Fibroblast of skin of right biceps (primary cell): ENCODE measurements at places on chromosomes 1 and 21.
A peak's percentile ranks its signal among the peaks of the same experiment; 100 is the strongest.

DNA sequence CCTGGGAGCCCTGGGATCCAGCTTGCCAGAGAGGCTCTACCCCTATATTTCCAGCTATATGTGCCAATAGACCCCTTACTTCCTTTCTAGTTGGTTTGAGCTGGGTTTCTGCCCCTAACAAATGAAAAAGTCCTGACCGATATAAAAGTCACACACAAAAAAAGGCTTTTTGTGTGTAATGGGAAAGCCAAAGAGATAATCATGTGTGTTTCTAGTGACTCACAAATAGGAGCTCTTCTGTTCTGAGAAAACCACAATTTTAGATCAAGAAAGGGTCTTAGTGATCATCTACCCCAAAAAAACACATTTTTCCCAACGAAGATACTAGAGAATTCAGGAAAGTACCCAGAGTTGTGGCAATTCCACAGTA is 23.0 kb upstream of the PLEKHA6 start:
- DNase-seq = no peak

DNA sequence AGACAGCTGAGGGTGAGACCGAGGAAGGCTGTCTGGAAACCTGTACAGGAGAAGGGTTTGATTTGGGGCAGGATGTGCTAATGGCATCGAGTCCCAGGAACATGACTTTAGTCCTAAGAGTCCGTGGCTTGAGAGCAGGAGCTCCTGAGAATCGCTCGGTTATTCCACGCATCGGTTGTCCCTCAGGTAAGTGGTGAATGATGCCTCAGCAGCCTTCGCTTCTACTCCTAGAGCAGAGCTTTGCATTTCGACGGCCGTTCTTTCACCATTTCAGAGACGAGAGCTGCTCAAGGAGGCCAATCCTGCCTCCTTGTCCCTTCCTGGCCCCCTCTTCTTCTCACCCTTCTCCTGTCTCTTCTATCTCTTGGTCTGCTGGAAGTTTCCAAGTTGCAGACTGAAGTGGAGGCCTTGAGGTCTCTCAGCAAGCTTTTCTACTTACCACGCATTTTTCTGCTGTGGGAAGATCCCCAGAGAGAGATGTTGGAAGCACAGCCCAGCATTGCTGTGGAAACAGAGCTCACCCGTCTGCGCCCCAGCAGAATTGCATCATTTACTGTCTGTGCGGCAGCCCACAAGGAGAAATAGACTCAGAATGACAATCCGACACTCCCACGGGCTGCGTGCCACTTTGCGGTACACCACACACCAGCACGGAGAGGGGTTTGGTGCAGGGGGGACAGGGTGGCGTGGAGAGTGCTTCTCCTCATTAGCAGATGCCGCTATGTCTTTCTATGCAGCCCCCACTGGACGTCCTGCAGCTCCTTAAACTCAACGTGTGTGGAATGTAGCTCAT is 270.7 kb upstream of the C1orf174 start:
- DNase-seq = no peak

GRCh38 chr1:200558866-200559459 is 61.6 kb downstream of the KIF14 start:
- DNase-seq = peak; percentile 41

DNA sequence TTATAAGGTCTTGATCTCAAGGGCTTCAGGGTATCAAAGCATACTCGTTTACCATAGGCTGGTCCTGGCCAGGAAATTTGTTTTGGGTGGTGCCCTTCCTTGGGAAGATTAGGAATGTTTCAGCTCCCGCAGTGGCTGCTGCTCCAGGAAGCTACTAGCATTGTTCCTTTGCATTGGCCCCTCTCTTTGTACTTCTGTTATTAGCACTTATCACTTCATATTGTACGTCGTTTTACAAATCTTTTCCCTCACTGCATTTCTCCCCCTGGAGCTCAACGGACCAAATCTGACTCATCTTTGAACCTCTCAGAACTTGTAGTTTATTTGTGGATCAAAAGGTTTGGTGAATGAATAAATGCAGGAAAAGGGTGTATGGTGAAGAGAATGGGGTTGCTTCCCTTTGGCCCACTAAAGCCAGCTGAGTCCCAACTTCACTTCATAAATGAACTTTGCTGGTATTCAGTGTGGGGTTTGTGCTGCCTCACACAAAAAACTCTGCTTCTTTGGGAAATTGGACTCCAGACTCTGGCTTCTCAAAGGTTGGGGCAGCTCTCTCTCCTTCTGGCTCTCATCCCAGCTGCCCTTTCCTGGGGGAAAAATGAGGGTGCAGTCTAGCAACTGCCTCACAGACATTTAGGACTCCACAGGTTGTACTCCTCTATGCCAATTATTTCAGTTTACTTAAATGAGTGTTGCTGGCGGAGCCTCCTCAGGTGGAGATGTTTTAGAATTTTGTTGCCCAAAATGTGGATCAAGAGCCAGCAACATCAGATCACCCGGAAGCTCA is 5.9 kb downstream of the GNAT2 start:
- DNase-seq = peak; percentile 54

GRCh38 chr1:101706366-101706765 is 290.4 kb downstream of the OLFM3 start:
- DNase-seq = no peak

GRCh38 chr1:31875636-31876236 is 59.9 kb upstream of the SPOCD1 start:
- no peak for DNase-seq

- no peak for DNase-seq
Measured at GRCh38 chr1:9714257-9714718, 62.8 kb downstream of the PIK3CD start.

- DNase-seq = no peak
Measured at GRCh38 chr1:109482242-109482641, 1.5 kb upstream of the ATXN7L2 start.

DNA sequence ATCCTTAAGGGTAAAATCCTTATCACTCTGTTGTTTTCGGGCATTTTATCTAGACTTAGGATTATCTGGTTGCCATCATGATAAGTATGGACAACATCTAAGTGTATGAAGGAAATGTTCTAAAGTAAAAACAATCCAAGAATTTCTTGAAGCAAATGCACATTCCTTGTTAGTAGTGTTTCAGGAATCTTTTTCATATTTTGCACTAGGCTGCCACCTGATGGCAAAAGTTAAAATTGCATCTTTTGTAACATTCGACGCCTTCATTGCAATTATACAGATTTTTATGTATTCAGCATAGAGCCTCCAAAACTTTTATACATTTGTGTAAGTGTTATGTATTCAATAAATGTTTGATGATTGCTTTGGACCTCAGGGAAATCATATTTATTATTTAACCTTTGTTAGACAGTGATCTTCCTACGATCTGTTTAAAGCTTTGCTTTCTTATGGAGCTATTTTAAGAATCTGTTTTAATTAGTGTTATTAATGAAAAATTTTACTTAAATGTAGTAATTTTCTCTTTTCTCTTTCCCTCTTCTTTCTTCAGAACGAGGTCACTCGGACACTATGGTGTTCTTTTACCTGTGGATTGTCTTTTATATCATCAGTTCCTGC is 49.4 kb upstream of the KIAA1614 start:
- peak; percentile 59 for DNase-seq

DNA sequence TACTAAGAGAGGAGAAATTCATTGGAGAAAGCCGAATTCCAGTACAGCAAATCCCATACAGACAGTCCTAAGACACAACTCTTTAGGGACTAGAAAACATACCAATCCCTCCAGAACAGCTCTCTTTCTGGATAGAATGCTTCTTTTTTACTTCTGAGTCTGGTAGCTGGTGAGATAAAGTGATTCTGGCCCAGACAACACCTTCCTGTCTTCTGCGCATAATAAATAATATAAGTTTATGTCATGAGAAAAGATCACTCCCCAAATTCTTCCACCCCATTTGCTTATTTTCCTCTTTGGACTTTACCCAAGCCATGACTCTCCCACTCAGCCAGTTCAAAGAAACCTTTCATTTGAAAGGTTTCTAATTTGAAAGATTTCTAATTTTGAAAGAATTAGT is 98.4 kb downstream of the EDEM3 start:
- no peak for DNase-seq

DNA sequence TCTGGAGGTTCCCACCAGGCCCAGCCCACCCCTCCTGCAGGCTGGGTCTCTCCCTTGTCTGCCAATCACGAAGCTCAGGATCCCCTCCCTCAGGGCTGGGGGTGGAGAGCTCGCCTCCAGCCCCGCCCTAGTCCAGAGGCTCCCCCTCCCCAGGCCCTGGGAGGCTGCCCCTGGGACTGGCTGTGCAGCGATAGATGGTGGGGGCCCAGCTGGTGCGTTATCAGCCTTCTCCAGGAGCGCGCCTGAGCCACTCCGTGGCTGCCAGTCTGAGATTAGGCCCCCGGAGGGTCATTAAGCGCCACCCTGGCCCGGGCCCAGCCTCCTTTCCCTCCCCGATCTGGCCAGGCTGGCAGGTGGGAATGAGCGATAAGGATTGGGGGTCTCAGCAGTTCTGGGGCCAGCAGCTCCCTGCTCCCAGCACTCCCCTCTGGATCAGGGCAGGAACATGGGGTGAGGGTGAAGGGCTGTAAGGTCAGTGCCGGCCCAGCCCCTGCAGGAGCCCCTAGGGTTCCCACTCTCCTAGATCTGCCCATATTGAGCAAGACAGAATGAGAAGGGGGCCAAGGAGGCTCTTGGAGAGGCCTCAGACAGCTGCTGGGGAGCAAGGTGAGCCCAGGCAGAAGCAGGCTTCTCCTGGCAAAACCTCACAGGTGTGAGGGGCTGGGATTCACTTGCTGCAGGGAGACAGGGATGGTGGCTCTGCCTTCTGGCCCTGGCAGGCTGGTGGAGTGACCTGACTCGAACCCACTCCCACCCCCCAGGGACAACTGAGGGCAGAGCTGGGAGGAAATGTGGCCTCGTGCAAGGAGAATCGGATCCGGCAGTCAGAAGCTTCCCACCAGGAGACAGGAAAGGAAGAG is 8.5 kb downstream of the PDZK1IP1 start:
- no peak for DNase-seq

- no peak for DNase-seq
Measured at GRCh38 chr1:10717296-10718082, 79.0 kb downstream of the CASZ1 start.

GRCh38 chr1:119966020-119966419 is 69.7 kb upstream of the ADAM30 start:
- DNase-seq = no peak

GRCh38 chr1:33576821-33577599 is 104.6 kb downstream of the ZSCAN20 start:
- no peak for DNase-seq

- peak; percentile 78 for DNase-seq
Measured at GRCh38 chr1:71638081-71638766, 557.4 kb upstream of the ZRANB2 start.

- DNase-seq = peak; percentile 35
Measured at GRCh38 chr1:11985851-11986250, 5.6 kb downstream of the MFN2 start.
